ENCODE measurements at places on chromosomes 2 and 18.
A peak's percentile ranks its signal among the peaks of the same experiment; 100 is the strongest.

DNA sequence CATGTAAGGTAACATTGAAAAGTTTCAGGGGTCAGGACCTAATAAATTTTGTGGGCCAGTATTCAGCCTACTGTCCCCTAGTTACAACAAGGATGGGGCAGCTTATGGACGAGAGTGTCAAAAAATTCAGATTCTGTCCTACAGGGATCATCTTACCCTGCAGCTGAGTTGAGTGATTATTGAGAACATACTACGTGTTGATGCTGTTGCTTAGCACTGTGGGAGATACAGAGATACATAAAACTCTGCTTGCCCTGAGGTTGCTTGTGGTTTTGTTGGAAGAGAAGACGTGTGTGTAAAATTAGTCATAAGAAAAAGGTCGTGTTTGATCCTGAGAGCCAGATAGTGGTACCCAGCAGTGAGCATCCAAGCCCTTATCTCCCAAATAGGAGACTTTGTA is 253.2 kb downstream of the NEDD4L start:
- no peak for DNase-seq

- DNase-seq: no peak
Observed at GRCh38 chr18:42310956-42311355, 355.9 kb downstream of the PIK3C3 start.

DNA sequence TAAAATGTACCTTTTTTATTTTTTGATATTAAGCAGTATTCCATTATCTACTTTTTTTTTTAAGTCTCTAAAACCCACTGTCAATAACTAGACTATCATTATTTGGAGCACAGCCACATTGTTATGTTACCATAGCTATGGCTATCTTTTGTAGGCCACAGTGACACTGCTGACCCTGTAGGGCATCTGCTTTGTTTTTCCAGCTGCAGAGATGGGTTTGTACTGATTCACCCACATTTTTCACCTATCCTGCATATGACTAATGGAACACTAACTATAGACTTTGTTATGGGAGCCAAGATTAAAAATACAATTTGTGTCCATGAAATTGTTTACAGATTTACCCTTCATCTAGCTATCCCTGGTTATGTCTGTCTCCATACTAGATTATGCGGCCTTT is 21.6 kb upstream of the OTX1 start:
- no peak for DNase-seq

GRCh38 chr2:199703199-199703598 is 147.8 kb downstream of the FTCDNL1 start:
- DNase-seq: no peak

DNA sequence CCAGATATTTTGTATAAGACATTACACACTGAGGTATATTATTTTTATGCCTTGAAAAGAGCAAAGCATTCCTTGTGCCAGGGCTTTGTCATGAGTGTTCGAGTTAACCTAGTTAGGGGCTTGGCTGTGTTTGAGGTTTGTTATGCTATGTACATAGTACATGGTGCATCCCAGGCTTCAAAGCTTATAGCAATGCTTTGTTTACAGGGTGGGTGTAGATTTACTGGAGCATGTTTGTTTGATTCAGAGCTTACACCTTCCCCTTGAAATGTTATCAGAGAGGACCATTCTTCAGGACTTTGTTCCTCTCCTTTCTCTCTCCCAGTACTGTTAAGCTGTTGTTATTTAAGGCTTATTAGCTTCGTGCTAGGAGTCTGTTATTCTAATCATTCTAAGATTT is 738.7 kb upstream of the LRRTM4 start:
- no peak for DNase-seq

DNA sequence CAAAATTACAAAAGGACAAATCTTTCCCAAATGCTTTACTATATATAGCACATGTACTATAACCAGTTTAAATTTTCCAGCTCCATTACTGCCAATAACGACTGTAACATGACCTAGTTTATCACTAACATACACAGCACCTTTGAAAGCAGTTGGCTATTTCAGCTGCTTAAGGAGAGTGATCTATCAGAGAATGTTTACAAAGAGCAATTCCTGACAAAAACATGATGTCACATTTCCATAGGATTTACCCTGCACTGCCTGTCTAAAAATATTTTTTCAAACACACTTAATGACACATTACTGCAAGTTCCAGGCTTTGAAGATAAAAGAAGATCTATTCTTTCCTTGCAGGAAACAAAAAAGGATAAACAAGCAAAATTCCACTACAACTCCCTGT is 40.6 kb downstream of the ZNF516 start:
- no peak for DNase-seq

GRCh38 chr2:201128933-201129505 is 13.1 kb downstream of the CFLAR start:
- DNase-seq: peak; percentile 80

DNA sequence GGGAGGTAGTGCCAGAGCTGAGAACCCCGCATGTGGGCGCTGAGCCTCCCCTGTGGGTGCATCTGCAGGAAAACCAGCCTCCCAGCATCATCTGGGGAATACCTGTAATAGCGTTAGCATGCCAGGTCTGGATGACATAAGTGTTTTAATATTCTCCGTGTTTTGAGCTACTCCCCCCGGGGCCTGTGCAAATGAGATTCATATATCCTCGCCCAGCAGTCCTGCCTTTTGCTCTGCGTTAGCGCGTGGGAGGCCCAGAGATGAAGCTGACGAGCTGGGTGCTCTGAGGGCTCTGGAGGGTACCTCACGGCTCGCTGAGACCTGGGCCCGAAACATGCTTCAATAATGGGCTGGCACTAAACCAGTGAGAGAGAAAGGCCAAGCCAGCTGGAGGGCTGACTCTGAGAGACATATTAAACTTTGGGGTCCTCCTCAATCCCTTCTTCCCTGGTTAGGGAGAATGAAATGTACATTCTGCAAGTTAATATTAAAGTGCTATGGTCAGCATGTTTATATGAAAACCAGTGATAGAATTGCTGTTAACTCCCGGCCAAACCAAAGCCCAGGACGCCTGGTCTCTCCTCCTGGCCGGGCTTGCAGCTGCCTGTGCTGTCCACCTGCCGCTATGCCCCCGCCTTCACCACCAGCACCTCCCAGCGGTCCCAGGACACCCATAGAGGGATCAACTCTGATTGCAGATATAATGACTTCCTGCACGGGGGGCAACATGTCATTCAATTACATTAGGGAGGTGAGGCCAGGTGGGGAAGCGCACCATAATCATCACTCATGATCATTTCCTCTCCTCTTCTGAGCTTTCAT is 77.0 kb downstream of the EDAR start:
- DNase-seq: no peak

- DNase-seq: no peak
Observed at GRCh38 chr2:205865905-205866441, 183.7 kb downstream of the NRP2 start.

GRCh38 chr18:45408218-45408617 is 207.1 kb upstream of the SLC14A2 start:
- DNase-seq: no peak

DNA sequence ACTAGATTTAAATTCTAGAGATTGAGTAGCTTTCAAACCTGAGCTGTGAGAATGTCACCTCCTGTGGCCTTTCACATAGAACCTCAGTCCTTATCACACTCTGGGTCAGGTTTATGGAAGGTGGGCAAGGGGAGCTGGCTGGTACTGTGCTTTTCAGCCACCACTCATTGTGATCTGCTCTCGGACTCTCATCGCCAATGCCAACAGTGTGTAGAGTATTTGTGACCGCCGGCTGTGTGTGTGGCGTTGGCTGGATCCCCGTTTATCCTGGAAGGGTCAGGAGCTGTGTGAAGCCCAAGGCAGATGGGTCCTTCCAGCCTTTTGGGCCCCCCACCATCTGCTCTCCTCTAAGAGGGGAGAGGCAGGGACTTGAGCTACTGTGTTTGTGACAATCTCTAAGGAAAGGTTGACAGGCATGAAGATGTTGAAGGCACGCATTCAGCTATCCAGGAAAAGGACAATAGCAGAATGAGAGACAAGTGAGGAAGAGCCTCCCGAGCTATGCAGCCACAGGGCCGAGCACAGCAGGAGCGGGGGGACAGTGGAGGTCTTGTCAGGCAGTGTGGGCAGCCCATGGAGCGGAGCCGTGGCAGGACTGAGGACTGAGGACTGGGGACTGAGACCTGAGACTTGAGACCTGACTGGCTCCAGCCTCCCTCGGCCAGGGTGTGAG is 107.1 kb upstream of the TPO start:
- DNase-seq: no peak

- no peak for DNase-seq
Observed at GRCh38 chr2:49931241-49931640, 776.9 kb upstream of the FSHR start.

DNA sequence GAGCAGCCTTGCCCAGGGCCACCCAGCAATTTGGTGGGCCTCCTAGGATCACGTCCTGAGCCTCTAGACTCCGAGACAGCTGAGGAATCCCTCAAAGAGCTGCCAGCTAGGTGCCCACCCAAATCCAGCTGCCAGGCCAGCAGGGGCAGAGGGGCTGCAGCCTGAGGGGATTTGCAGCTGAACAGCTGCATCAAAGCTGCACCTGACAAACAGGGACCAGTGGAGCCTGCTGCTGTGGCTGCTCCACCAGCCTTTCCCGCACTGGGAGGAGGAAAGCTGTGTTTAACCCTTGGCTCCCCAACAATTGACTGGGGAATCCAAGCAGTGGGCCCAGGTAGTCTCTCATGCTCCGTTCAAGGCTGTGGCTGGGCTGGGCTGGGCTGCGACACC is 8.2 kb downstream of the ADRA2B start:
- no peak for DNase-seq

DNA sequence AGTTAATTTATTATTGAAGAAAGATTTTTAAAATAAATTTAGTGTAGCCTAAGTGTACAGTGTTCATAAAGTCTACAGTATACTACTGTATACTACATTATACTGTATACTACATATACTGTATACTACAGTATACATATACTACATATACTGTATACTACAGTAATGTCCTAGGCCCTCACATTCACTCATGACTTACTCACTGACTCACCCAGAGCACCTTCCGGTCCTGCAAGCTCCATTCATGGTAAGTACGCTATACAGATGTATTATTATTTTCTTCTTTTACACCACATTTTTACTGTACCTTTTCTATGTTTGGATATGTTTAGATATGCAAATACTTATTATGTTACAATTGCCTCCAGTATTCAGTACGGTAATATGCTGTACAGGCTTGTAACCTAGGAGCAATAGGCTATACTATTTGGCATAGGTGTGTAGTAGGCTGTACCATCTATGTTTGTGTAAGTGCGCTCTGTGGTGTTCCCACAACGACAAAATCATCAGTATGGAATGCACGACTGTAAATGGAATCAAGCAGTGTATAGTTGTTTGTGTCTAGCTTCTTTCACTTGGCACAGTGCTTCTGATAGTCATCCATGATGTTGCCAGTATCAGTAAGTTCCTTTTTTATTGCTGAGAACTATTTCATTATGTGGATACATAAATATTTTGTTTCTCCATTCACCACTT is 245.7 kb downstream of the MTX2 start:
- DNase-seq: no peak

DNA sequence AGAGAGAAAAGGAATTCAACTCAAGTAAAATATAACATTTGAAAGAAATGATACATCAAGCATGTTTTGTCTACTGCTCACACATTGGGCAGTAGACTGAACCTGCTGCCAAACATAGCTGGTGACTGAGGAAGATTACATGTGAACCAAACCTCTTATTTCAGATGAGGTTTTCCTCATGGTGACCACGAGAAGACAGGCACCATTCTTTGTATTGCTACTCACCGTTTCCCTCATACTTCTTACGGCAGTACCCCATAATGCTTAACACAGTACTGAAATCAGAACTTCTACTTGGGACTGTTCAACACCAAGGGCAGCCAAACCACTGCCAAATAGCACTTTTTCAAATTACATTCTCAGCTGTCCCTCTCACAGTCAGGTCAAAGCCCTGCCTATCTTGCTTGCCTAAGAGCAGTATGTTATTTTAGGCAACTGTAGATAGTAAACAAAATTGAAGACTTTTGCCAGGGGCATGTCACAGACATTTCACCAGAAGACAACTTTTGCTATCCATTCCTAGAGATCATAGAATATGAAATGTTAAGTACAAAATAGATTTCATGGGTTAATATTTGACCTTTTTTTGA is 167.1 kb upstream of the DOK6 start:
- no peak for DNase-seq

- no peak for DNase-seq
Observed at GRCh38 chr2:121372721-121373353, 87.8 kb upstream of the TFCP2L1 start.

DNA sequence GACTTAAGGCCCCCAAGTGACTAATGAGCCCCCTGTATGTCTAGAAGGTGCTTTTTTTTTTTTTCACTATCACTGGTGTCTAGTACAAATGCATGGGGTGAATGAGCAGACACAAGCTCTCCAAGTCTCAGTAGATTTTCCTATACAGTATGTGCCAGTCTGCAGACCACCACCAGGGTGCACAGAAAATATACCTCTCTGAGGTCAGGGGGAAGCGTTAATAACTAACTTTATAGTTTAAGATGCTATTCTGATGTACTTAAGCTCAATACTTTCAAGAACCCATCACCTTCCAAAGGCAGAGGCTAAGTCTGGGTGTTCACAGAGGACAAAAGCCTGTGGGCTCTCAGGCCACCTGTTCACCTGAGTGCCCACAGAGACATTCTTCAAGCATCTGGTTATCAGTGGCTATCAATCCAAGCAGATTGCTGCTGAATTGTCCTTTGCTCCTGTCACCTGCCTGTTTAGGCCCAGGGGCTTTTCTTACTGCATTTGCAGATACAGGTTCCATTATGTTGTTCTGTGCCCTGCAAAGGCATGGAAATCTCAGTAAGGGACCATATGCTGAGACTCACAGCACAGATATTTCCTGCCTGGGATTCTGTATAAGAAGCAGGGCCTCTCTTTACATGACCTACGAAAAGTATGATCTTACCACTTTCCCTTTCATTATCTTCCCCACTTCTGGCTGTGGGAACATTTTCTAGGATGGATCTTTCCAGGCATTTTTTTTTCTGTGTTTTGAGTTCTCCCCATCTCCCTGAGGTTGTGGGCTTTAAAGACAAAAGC is 534.6 kb downstream of the TNS1 start:
- no peak for DNase-seq

DNA sequence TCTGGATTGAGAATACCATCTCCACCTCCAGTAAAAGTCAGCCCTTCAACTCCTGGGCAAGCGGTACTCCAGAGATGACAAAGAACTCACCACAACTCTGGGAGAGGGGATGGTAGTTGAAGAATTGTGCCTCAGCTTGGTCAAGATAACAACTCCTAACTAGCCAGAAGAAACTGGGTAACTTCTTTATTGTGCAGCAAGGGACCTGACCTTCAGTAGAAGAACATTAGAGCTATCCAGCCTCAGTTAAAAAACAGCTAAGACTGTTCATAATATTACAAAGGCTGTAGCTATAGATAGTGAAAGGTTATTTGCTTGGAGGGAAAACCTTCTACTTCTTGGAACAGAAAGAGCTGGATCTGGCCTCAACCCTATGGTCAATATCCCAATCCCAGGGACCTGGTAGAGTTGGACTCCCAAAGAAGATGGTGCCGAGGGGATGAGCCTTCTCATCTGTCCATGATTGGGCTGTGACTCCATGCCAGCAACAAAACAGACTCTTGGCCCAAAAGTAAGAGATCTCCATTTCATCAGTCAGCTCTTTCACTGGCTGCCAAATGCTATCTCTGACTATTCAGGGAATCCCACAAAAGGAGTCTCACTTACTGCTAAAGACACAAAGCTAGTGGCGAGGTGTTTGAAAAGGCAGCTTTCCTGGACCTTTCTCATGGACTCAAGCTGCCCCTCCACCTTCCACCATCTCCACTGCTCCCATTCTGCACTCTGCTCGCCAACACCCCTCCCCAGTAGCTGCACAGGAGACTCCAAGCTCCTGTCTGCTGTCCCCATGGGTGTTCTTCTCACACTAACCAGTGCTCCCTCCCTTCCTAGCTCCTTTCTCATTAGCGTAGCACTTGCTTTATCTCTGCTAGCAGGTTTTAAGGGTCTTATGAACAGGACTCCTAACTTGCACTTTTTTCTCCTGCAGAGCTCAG is 145.8 kb downstream of the CAPN13 start:
- DNase-seq: no peak
